Activated CD4-positive, alpha-beta T cell treated with anti-CD3 and anti-CD28 coated beads, Interleukin-2, Interleukin-4, amounts not matched to agents 100 ng/mL and 50 ng/mL, durations not matched to agents 16 hours and 8 hours (primary cell): ENCODE measurements at places on chromosomes 16 and 17.

DNA sequence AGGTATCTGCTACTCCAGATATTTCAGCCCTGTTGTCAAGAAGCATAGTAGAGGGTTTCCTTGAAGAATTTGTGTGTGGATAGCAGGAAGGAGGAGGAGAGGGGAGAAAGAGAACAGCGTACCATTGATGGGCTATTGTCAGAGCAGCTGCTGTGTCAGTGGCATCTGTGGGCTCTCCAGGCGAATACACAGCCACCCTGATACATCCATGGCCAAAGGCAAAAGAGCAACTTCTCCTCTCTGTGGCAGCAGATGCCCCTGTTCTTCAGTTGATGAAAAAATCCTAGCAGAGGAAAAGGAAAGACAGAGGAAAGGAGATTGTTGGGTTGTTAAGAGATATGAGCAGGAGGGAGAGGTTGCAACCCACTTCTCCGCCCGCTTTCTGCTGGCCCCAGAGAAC lies 12.2 kb upstream of the KCNJ2 start:
- DNase-seq, result no peak

- DNase-seq, result no peak
Measured at GRCh38 chr16:12449795-12450194, 353.9 kb downstream of the CPPED1 start.

DNA sequence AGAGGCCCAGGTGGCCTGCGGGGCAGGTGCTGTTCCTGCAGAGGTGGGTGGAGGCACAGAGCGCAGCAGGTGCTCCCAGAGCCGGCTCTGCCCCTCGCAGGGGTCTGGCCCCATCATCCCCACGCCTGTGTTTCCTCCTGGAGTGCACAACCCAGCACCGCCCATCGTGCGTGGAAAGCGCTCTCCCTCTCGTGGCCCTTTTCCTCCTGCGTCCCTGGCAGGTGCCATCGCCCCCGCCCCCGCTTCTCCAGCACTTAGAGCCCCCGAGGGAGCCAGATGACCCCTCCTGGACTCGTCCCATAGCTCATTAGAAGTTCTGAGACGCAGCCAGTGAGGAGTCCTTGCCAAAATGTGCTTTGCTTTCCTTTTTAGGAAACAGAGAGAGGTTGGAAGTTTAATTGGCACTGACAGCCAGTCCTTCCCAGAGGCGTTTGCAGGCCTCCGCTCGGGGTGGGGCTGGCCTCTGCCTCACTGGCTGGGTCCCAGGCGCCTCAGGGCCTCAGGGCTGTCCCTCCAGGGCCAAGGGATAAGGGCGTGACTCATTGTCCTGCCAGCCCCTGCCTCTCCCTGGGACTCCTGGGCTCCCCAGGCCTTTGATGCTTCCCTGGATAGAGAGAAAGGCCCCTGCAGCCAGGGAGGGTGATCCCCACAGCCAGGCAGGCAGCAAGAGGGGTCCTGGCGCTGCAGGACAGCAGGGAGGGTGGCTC lies 32.2 kb upstream of the CHMP6 start:
- no peak for DNase-seq

DNA sequence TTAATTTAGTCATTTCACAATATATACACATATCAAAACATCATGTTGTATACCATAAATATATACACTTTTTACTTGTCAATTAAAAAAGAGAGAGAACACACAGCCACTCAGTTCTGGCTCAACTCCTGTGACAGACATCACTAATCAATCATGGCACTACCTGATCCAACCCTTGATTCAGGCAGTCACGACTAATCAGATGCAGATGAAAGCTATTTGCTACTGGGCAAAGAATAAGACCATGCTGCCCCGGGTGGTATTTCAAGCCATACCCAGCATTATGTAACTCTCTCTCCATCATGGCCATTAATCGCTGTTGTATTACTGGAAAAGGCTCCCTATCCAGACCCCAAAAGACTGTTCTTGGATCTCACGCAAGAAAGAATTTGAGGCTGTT lies 345.7 kb downstream of the HAPSTR1 start:
- no peak for DNase-seq

GRCh38 chr16:67962135-67962534 lies 6.3 kb downstream of the SLC12A4 start:
- DNase-seq, result no peak

DNA sequence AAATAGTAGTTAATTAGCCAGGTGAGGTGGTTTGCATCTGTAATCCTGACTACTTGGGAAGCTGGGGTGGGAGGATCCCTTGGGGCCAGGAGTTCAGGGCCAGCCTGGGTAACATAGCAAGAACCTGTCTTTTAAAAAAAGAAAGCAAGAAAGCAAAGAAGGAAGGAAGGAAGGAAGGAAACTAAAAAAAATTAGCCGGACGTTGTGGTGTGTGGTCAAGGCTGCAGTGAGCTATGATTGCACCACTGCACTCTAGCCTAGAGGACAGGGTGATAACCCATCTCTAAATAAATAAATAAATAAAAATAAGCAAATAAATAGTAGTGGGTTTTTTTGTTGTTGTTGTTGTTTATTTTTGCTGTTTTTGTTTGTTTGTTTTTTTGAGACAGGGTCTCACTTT lies 39.3 kb upstream of the MAP2K6 start:
- no peak for DNase-seq

DNA sequence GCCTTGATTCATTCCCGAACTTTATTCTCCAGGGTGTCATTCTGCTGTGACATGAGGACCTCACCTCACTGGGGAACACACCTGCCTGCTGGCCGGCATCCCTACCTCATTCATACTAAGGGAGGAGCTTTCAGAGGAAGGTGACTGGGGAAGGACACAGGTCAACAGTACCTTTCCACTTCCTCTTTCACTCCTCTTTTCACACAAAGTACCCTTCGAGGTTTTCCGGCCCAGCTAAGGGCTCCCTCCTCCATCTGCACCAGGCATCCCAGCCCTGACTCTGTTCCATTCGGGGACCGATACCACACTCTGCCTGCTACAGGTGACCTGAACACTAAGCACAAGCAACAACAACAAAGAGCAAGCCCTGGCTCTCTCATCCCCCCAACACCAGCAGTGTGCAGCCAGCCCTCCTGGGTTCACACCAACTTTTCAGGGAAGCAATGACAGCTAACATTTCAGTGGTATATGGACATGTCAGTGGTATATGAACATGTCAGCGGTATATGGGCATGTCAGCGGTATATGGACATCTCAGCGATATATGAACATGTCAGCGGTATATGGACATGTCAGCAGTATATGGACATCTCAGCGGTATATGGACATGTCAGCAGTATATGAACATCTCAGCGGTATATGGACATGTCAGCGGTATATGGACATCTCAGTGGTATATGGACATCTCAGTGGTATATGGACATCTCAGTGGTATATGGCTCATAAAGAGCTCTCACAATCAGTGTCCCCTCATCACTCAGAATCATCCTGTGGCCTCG lies 16.0 kb downstream of the TRIM25 start:
- no peak for DNase-seq

- DNase-seq, result peak; percentile 27
Measured at GRCh38 chr17:35795007-35795870, at the start of gene MMP28. Gene MMP28, minus strand, starts transcription at chr17:35795641. Its CDS starts 264 bp downstream, at chr17:35795377.

DNA sequence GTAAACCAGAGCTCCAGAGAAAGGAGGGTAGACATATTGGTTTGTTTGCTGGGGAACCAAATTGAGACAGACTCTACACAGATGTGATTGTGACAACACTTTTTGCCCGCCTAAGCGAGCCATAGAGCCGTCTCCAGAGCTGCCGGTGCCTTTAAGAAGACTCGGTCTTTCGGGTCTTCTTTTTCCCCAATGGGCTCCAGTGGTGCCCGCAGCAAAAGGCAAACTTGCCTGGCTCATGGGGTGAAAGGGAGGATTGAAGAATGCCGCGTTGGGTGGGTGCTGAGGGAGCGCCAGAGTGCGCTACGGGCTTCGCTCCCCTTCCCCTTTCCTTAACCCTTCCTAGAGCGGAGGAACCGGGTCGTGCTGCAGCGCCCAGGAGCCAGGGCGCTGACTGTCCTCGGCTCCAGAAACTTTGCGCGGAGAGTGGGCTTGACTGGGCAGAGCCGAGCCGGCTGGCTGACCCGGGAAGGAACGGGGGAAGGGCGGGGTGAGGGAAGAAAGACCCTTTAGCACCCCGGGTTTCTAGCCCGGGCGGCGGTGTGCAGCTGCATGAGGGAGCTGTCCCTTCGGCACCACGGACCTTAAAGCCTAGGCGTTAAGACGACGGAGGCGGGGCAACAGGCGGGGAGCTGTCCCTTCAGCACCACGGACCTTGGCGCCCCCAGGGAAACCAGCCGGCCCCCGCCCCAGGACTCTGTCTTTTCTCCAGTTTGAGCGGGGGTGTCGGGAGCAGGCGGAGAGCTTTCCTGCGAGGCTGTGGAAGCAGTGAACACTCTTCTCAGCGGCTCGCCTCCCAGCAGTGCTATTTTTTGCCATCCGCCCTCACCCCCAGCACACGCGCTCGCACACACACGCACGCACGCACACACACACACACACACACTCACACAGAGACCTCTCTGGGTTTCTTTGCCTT lies at the start of gene CACNG3:
TSS of gene CACNG3 (plus strand) at position 880 of the 916 bp plus-strand sequence. CDS start 420 bp downstream, outside the sequence.
- peak; percentile 50 for DNase-seq

DNA sequence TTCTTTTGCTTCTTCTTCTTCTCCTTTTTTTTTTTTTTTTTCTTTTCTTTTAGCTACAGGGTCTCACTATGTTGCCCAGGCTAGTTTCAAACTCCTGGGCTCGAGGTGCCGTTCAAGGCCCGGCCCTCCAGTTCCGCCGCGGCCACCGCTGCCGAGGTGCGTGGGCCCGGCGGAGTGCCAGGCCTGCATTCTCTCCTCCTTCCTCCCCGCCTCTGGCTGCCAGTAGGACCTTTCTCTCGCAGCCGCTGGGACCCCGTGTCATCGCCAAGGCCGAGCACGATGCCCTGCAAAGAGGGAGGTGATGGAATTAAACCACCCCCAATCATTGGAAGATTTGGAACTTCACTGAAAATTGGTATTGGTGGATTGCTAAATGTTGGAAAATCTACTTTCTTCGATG lies 195.8 kb downstream of the CDRT15L2 start:
- DNase-seq, result no peak

- no peak for DNase-seq
Measured at GRCh38 chr17:41989702-41990419, 23.3 kb downstream of the CNP start.

- DNase-seq, result no peak
Measured at GRCh38 chr17:71963351-71963750, 157.5 kb upstream of the SOX9 start.

DNA sequence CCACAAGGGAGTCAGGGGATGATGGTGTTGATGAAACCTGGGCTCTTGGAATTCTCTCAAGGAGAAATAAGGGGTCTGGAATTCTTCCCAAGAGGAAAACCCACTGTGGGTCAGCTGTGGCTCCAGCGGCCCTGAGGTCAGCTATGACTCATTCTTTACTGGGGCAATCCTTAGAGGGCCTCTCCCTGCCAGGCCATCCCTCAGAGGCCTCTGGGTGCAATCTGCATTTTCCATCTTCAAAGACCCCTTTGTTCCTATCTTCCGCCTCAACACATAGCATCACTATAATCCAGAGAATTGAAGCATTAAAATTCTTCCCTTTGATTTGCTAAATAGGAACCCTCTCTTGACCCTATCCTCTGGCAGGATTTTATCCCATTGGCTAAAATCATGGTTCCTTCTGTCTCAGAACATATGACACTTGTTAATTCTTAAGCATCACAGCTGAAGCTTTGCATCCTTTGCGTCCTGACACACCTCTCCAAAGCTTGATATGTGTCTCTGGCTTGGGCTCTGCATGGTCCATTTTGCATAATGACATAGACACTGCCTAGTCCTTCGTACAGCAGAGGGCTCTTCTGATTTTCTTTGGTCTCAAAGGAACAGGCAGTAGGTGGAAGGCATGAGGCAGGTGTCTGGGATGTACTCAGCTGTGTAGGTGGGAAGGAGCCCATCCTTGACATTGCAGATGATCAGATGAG lies 4.4 kb upstream of the KRT37 start:
- DNase-seq, result no peak

DNA sequence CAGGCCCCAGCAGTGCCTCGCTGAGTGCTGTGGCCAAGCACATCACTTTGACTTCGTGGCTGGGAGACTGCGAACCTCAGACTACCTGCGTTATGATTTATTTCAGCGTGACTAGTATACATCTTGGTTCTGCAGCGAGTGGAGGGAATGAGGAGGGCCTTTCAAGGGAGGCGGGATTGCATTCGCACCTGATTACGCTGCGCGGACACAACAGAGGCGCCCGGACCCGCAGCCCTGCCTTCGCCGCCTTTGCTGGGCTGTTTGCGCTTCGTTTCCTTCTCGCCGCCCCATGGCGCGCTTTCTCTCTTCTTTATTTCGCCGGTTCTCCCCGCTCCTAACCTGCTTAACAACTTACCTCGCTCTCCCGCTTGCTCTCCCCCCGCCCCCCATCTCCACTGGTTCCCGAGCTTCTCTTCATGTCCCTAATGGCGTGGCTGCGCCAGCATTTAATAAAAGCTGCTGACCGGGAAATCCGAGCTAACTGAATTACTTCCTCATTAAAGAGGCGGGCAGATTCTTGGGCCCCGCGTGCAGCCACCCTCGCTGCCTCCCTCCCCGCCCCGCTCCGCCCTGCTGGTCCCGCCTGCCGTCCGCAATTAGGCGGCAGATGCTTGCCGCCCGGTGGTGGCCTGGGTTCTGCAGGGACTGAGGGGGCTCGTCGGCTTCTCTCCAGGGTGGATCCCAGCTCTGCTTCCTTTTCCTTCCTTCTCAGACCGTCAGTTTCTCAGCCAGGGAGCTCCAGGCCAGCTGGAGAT lies 257.6 kb upstream of the SDK2 start:
- DNase-seq, result no peak

GRCh38 chr17:2796164-2797125 lies at the start of gene RAP1GAP2:
Gene RAP1GAP2, plus strand, starts transcription at chr17:2796438. Its CDS starts 90 bp downstream, at chr17:2796528.
- DNase-seq, result peak; percentile 65

DNA sequence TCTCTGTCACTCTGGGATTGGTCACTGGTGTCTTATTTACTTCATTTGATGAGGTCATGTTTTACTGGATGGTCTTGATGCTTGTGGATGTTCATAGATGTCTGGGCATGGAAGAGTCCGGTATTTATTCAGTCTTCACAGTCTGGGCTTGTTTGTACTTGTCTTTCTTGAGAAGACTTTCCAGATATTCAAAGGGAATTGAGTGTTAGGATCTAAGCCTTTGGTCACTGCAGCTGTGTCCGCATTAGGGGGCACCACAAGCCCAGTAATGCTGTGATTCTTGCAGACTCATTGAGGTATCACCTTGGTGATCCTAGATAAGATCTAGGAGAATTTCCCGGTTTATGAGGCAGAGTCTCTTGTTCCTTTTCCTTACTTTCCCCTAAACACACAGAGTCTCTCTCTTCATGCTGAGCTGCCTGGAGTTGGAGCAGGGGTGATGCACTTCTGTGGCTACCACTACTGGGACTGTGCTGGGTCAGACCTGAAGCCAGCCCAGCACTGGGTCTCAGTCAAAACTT lies 214.7 kb downstream of the SPECC1 start:
- DNase-seq, result no peak

- peak; percentile 54 for DNase-seq
Measured at GRCh38 chr17:18181358-18181757, 2.3 kb upstream of the ALKBH5 start.

GRCh38 chr16:15749371-15749770 lies 99.3 kb downstream of the NDE1 start:
- DNase-seq, result no peak

- peak; percentile 25 for DNase-seq
Measured at GRCh38 chr16:58661199-58661830, 23.3 kb downstream of the SLC38A7 start.

GRCh38 chr17:39151150-39151942 lies at the start of gene PLXDC1:
Gene PLXDC1, minus strand, starts transcription at chr17:39151637. Its CDS starts 200 bp downstream, at chr17:39151437.
- no peak for DNase-seq

- no peak for DNase-seq
Measured at GRCh38 chr16:477301-478157, 50.0 kb upstream of the CAPN15 start.

- no peak for DNase-seq
Measured at GRCh38 chr16:26614237-26614841, 452.4 kb upstream of the C16orf82 start.

GRCh38 chr16:23274968-23275367 lies 27.1 kb upstream of the SCNN1B start:
- DNase-seq, result no peak

- DNase-seq, result no peak
Measured at GRCh38 chr17:6179017-6179416, 108.8 kb downstream of the WSCD1 start.
